ENCODE measurements at places on chromosomes 16 and 17. TPM values are rescaled to one million over a fixed set of nuclear protein-coding genes. Genes with fewer than 3 reads are reported as not detected.

Gene RAD51C
- 55.2 TPM for total RNA-seq

DNA sequence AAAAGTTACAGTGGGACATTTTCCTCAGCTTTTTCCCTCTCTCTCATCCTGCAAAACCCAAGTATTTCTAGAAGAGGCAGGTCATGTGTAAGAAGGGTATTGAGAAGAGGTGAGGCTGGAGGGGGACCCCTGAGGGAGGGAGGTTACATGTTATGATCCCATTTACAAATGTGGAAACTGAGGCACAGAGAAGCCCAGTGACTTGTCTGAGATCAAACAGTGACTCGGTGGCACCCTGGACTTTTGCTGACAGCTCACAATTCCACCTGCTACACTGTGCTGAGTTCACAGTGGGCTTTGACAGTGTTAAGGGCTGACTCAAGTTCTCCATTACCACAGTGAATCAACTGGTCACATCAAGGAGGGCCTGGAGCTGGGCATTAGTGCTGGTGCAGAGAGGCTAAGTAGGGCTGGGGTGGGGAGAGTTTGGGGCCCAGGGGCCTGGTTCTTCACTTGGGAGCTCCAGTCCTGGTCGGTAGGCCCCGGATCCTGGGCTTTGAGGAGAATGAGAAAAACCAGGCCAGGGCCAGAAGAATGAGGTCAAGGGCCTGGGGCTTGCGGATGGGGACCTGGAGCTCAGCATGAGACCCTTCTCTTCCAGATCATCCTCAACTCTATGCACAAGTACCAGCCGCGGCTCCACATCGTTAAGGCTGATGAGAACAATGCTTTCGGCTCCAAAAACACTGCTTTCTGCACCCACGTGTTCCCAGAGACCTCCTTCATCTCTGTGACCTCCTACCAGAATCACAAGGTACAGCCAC lies 26.0 kb downstream of the TBX4 start:
- peaks cover 8% of the 10 kb centered on the region for H3K27me3 ChIP-seq
- H3K36me3 ChIP-seq: no peaks in the 10 kb centered on the region
- no peak overlapping the region for H3K4me3 ChIP-seq
- H3K4me1 ChIP-seq: no peaks in the 10 kb centered on the region

DNA sequence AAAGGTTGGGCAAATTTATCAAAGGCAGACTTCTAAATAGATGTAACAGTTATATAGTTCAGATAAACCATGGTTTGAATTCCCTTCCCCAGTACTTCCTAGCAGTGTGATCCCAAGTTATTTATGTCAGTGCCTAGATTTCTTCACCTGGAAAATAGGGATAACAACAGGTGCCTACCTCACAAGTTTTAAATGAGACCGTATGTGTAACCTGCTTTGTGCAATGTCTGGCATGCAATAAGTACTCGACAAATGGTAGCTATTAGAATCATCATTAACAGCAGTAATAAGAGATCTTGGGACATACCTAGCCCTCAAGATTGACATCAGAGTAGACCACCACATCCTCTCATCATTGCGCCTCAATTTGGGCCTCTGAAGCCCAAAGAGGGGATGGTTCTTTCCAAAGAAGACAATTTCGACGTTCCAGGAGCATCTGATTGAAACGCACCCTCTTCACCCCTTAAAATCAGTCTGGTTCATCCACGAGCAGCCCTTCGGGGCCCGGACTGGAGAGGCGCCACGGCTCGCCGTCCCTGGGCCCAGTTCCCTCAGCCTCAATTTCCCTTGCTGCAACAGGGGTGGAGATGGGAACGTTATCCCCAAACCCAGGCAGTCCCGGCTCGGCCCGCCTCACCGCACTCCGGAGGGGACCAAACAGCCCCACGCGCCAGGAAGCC lies 541 bp downstream of the ACACA start:
- peaks cover 54% of the 10 kb centered on the region for H3K36me3 ChIP-seq
- no peaks in the 10 kb centered on the region for H3K27me3 ChIP-seq
- no peak for DNase-seq
- H3K4me3 ChIP-seq: peak overlapping the region; percentile 98
- peak overlapping the region; percentile 92 for H3K27ac ChIP-seq

DNA sequence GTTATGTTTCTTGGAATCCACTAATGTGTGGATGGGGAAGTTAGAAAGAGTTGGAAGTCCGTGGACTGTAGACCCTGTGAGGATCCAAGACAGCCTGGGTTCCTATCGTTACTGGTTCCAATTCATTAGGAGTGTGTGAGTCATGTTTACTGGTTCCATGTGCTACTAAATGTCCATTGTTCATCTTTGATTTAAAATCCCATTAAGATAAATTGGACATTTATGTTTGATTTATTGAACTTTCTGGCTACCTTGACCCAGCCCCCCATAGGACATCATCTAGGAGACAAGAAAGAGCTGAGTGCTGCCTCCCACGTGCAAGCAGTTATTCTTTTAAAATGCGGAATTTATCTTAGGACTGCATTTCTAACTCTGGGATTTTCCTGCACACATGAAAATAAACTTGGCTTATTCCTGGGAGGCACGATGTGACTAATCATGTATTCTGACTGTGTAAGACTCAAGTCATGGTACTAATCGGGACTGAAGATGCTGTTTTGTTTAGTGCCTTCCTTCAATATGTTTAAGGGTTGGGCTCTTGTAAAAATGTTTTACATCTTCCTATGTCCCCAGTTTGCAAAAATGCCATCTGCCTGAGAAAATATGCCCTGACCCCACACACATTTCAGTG lies 53.4 kb downstream of the RGS9 start:
- peaks cover 56% of the 10 kb centered on the region for H3K36me3 ChIP-seq
- no peak for DNase-seq
- peaks cover 48% of the 10 kb centered on the region for H3K4me1 ChIP-seq

Gene OR1A1
- not detected for total RNA-seq

DNA sequence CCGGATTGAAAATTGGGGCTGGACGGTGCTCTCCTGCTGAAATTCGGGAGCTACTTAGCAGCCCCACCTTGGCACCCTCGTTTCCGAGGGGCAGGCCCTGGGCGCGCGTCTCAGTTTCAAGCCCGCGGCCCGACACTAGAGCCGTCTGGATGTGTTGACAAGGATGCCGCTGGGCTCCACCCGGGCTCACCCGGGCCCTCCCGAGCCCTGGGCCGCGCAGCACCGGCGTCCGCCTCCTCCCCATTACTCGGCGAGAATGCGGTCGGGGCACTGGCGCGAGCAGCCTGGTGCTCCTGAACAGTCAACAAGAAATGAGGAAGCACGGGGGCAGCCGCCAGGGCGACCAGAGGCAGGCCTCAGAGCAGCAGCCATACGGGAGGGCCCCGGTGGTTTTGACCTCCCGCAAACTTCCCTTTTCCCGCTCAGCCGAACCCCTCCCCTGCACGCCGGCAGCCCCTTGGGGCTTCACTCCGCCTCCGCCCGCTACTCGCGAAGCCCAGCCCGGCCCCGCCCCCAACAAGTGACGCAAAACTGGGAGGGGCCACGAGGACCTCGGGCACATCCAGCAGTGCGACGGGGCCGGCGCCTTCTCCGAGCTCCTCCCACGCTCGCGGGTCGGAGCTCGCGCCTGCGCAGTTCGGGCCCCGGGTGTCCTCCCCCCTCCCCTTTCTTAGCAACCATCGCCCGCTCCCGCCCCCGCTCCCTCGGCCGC lies 447 bp upstream of the SEC14L1 start:
- no peaks in the 10 kb centered on the region for H3K27me3 ChIP-seq
- H3K27ac ChIP-seq: peak overlapping the region; percentile 95
- peak; percentile 100 for DNase-seq
- H3K36me3 ChIP-seq: peaks cover 63% of the 10 kb centered on the region

Gene TMEM208
- total RNA-seq: 39.6 TPM

Gene ENPP7
- total RNA-seq: 0.10 TPM
